Eye (tissue), 1 donor: ENCODE measurements at places on chromosomes 4 and X.

GRCh38 chr4:152039691-152040090 lies 278.9 kb upstream of the GATB start:
- no peak for DNase-seq

- no peak for DNase-seq
Measured at GRCh38 chr4:17502756-17503155, 9.1 kb downstream of the QDPR start.

- no peak for DNase-seq
Measured at GRCh38 chrX:63929608-63930007, 144.6 kb upstream of the ARHGEF9 start.

- no peak for DNase-seq
Measured at GRCh38 chrX:2498781-2499302, 1.9 kb downstream of the DHRSX start.

DNA sequence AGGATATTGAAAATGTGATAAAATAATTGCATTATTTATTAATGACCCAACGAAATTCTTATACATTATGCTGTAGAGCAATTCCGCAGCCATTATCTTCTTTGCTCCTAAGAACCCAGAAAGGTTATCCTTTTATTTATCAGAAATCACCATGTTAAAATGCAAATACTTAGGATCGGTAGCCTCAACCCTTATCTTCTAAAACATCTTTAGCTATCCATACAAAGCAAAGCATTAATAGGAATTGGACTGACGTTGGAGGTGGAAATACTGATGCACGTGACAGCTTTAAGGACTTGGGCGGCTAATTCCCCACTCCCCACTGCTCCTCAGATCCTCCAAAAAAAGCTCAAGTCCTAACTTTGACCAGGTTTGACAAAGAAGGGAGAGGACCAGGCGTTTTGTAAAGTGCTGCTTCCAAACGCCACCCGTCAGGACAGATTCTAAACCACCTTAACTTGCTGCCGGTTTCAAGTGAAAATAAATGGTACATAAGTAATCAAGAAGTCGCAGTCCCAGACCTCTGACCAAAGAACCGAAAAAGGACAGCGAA lies 539 bp upstream of the SPCS3 start:
- DNase-seq = no peak

- no peak for DNase-seq
Measured at GRCh38 chr4:141027421-141027820, 105.8 kb downstream of the RNF150 start.

DNA sequence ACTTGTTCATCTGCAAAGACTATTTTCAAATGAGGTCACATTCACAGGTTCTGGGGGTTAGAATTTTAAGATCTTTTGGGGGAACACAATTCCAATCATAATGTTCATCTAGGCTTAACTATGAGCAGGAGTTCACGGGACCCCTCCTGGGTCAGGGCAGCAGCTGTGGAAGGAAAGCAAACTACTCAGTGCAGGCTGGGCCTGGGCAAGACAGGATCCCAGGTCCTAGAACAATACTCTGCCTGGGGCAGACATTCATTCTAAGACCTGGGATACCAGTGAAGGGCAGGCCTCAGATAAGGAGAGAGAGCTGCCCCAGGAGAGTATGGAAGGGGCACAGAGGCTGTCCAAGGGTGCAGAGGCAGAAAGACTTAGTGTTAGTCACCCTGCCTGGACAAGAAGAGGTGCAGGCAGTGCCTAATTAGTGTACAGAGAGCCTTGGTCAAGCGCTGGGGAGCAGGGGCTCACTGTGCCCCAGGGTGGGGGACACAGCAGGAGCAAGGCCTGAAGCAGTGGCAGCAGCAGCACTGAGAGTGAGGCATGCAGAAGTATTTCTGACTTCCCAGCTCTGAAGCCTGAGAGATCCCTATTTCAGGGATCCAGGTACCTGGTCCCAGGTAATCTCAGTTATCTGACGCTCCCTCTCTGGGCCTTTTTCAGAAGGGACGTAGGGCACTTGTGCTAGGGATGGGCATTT lies 123.0 kb upstream of the MAMLD1 start:
- no peak for DNase-seq

DNA sequence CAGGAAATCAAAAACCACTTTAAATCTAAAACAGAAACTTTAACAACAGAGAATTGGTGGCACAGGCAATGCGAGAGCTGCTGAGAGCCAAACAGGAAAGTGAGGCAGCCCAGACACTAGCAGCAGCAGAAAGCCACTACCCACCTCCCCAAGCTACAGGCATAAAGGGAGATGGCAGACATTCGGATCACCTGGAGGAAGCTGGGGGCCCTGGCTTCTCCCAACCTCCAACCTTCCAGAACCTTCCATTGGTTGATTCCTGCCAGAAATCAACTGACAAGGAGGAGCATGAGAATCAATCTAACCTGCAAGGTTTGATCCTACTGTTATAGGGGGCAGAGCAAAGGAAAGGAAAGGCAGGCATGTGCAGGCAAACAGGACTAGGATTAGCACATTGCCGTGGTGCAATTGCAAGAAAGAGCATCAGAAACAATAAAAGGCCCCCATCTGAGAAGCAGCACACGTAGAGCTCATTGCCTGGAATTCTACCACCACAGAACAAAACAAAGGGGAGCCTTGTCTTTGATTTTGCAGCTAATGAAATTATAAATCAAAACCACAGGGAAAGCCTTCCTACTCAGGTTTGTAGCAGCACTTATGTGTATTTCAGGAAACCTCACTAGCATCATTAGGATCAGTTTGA lies 427.3 kb upstream of the RASGEF1B start:
- DNase-seq = peak; percentile 30

DNA sequence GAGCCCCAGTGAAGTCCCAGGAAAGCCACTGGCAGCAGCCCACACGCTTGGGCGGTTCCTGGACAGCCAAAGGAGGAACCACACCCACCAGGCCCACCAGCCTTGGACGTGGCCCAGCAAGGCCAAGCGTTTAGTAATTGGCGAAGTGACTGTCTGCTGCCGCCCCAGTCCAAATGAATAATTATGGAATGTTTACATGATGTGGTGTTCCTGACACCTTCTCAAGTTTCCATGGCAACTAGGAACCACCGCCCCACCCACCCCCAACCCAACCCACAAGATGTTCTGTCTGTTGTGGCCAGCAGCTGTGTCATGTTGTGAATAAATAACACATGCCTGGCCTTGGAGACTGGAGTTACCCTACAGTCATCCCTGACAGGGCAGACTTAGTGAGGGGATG lies 22.3 kb downstream of the APLN start:
- DNase-seq = no peak

- DNase-seq = no peak
Measured at GRCh38 chr4:121199742-121200561, 35.8 kb upstream of the TNIP3 start.
